ENCODE measurements at places on chromosomes 5 and 9. TPM values are rescaled to one million over a fixed set of nuclear protein-coding genes. Genes with fewer than 3 reads are reported as not detected.

DNA sequence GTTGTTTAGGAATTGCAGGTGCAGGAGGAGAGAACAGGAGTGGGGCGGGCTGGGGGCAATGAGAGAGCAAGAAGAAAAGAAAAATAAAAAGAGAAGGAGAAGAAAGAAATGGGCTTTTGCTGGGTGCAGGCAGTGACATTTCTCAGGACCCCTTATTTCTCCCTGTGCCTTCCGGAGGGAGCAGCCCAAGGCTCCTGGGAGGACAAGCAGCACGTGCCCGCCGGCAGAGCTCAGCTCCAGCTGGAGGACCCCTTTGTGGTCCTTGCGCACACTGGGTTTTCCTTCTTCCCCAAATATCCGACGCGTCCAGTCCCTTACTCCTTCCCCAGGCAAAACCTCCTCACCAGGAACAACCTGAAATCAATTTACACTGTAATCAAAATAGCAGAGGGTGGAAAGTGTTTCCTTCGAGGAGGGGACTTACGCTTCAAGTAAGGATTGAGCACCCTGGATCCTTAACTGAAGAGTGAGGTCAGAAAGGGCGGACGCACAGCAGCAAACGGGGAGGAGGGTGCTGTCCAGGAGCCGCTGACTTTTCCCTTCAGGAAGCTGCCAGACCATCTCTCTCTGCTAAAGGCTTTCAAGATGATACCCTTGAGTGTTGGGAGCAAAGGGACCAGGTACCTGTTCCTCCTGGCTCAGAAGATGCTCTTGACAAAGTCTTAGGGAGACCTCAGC, 2.1 kb downstream of the BTNL9 start:
- no peak for DNase-seq

The SAXO1 gene
- 0.09 TPM for total RNA-seq

The KIAA0825 gene
- total RNA-seq: 1.8 TPM

- DNase-seq: no peak
Measured at GRCh38 chr9:72873456-72873855, 79.4 kb downstream of the ALDH1A1 start.

- DNase-seq: no peak
Measured at GRCh38 chr9:73426269-73426668, 274.6 kb downstream of the ANXA1 start.

DNA sequence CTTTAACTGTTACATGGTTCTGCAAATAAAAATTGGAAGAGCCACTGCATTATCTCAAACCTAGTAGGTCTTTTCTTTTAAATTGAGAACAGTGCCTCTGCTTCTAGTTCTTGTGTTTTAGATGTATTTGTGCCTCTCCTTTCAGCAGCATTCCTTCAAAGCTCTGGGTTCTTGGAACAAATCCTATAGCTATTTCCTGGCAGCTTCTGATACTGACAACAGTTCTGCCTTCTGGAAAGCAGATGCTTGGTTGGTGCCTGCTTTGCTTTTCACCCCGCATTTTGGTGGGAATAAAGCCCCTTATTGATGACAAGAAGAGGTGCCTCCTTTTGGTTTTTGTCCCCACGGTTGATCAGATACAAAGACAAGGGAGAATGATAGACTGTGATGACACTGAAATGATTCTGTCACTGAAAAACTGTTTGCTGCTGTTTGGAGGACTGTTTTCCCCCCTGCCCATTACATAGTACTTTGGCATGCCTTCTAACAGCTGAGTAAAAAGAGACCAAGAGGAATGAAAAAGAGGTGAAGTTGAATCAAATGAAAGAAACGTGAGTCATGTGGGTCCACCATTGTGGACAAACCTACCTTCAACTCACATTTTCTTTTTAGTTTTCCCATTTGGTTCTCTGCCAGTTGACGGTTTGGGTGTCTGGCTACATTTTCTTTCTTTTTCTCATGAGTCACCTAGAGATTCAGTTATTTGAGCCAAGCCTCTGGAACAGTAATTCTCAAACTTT, 5.6 kb downstream of the PTCD2 start:
- DNase-seq: no peak

- no peak for DNase-seq
Measured at GRCh38 chr5:89263846-89264245, 380.9 kb upstream of the MEF2C start.

The DAPK1 gene
- 79.4 TPM for total RNA-seq

DNA sequence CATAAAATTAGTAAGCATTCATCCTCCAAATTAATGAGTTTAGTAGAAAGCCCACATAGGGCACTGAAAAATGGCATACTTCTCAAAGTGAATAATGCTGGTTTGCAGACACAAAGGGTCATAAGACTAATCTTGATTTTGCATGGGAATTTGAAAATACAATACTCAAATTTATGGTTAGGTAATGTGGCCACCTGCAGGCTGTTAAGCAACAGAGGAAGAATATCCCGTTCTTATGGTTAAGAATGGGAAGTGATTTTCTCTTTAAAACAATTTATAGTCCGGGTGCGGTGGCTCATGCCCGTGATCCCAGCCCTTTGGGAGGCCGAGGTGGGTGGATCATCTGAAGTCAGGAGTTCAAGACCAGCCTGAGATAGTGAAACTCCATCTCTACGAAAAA, 9.4 kb upstream of the PLCXD3 start:
- DNase-seq: no peak

The FBXO4 gene
- 1.8 TPM for total RNA-seq

The CD274 gene
- not detected for total RNA-seq

The ACOT12 gene
- total RNA-seq: not detected

- no peak for DNase-seq
Measured at GRCh38 chr5:123505633-123506032, 6.3 kb upstream of the CSNK1G3 start.

DNA sequence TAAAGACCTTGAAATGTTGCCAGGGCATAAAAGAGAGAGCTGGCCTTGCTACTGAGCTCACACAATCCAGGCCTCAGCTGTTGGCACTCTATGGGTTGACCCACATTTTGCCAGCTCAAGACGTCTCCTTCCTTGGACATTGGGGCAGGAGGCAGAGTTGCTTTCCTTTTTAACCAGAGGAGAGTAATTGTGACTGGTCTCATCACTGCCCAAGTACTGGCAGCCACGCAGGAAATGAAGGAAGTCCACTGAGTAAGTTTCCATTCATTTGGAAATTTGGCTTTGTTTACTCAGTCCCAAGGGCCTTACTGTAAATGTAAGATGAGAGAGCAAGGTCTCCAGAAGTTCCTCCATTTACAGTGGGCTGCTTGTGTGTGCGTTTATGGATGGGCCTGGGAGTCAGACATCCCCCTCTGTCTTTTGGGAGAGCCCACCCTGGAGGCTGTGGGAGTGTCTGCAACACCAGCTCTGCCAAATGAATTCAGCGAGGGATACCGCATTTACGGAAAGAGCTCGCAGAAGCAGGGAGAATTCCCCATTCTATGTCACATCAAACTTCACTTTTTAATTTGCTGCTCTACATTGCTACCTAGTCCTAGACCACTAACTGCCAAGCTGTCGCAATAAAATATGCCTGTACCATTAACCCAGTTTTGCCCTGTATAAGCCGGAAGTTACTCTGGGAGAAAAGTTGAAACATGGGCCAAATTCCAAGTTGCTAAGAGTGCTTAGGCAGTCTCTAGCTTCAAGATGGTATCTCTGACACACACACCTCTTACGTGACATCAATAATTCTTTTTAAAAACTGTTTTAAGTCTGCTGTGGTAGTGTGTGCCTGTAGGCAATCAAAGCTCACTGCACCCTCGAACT, 24.5 kb upstream of the PDZD2 start:
- DNase-seq: peak; percentile 39

DNA sequence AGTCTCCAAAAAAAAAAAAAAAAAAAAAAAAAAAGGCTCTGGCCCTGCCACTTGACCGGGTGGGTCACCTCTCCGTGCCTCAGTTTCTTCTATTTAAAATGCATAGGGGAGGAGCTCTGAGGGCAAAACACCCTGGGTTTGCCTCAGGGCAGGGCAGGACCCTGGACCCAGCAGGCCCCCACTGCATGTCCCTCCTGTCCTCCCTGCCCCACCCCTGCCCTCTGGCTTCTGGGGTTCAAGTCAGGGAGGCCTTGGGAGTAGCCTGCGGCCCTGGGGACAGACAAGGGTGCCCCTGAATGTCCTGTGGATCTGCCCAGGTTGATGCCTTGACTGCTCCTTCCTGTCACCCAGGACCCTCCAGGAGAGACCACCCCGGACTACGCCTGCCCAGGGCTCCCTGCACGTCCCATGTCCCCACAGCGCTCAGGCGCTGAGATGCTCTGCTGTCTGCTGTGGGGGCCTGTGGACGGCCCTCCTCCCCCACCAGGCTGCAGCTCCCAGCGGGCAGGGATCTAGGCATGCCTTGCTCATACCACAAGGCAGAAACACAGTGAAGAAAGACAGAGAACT, 35.4 kb downstream of the ADAMTS2 start:
- no peak for DNase-seq

- DNase-seq: no peak
Measured at GRCh38 chr9:105662184-105663104, at the start of gene TAL2. TAL2 (plus strand) TSS chr9:105662457; CDS start chr9:105662497, 40 bp downstream.

DNA sequence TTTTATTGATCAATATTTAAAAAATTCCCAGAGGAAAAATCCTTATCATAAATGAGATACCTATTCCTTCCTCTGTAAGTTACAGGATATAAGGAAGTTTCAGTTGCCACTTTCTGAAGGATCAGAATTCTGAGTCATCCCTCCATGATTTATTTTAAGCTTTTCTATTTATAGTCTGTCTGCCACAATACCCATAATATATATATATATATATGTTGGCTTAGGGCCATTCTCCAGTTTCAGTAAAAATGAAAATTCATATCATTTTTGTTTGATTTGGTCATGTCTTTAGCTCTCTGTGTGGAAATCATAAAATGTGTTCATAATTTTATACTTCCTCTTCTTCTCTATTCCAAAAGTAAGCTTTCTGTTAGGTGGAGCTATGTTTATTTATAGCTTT, 215.8 kb upstream of the CYLC2 start:
- no peak for DNase-seq

DNA sequence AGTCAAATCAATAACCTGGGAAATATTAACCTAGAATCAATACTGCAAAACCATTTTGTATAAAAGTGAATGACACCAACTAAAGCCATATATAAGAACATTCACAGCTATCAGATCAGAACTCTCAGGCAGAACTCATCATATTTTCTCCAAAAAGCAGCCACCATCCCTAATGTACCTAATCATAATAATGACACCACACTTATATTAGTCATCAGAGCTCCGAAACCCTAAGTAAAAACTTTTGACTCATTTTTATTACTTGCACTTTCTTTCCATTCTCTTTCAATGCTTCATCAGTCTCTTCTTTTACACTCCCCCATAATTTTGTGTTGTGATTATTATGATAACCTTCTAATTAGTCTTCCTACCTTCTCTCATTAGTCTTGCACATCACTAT, 45.3 kb downstream of the INSL6 start:
- DNase-seq: no peak

DNA sequence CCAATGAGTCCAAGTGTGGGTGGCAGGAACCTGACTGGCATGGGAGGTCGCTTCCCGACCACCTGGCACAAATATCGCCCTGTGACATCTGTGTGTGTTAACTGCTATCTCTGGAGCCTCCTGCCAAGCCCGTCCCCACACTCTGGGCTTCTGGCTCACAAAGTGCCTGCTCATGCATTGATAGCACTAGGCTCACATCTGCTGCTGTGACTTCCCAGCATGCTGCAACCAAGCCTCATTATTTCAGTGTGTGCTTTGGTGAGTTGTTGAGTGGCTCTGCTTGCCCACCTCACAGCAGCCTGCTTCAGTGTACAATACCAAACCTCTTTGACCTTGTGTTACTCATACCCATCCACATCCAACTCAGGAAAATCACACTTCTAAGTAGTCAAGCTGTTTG, 139.8 kb downstream of the APBA1 start:
- DNase-seq: no peak

The RASEF gene
- total RNA-seq: 1.9 TPM

DNA sequence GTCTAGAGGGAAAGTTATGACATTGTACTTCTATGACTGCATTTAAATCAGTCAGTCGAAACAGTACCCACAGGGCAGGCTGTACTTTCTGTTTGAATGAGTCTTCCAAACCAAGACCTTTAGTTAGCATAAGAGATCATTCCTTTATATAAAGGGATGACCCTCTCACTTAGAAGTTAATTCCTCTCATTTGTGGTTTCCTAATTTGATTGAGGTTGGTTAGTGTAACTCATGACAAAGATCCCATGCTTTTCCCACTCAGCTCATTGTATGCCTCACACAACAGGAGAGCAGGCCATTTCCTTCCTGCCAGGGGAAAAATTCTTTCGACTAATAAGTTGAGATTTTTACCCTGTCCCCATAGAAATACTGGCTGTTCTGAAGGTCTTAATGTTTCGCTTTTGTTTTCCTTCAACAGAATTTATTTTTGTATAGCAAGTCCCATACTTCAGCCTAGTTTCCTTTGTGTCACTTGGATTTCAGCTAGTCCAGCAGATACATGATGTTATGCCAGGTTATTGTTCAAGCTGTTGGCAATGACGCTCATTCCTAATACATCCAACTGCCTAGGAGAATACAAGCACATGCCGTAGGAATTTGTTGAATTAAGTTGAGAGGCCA, 500.7 kb downstream of the SPATA31D1 start:
- no peak for DNase-seq

The PCDHGA9 gene
- 1.3 TPM for total RNA-seq

The TMEM250 gene
- total RNA-seq: 48.3 TPM

GRCh38 chr9:114551750-114552685, 35.6 kb upstream of the ATP6V1G1 start:
- no peak for DNase-seq

The RFESD gene
- 2.6 TPM for total RNA-seq

DNA sequence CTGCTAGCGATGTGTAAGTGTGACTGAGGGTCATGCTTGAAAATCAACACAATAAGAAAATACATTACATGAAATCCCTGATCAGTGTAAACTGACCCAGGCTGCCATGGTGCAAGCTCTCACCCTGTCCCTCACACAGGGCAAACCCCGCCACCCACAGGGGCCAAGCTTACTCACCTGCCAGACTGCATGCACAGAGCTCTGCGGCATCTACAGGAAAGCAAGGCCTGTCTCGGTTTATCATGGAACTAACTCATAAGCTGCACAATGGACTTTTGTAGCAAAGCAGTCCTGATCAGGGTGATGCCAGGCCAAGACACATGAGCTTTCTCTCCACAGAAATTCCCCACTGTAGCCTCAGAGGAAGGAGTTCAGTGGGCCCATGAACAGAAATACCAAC, 9.7 kb downstream of the IPPK start:
- DNase-seq: no peak

GRCh38 chr5:159341145-159341544, 10.9 kb upstream of the IL12B start:
- no peak for DNase-seq

The SOX30 gene
- 0.13 TPM for total RNA-seq

GRCh38 chr9:19922476-19923118, 133.8 kb upstream of the SLC24A2 start:
- peak; percentile 67 for DNase-seq

The IFNA13 gene
- not detected for total RNA-seq

The PTGDS gene
- total RNA-seq: 4.8 TPM

Data from H9 (cell line).